Tibial artery (tissue), 4 donors: ENCODE measurements at places on chromosomes 2 and 18.

- no peak for DNase-seq
Observed at GRCh38 chr2:64114063-64114911, 29.9 kb downstream of the PELI1 start.

- DNase-seq = no peak
Observed at GRCh38 chr18:306608-307255, 38.9 kb upstream of the THOC1 start.

DNA sequence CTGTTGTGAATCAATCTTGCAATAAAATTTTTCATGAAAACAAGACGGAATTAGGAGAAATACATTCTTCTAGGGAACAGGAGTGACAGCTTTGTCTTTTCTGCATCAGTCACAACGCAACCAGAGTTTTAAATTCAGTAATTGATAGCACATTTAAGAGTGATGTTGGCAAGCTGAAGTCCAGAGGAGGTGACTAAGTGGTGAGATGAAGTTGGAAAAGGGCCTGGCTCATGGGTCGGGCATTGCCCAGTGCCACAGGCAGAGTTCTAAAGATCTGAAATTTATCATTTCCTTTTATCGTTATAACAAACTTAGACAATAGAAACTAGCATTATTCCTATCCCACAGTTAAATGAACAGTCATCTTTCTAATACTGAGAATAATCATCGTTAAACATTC lies 764.6 kb upstream of the ZEB2 start:
- DNase-seq = no peak

DNA sequence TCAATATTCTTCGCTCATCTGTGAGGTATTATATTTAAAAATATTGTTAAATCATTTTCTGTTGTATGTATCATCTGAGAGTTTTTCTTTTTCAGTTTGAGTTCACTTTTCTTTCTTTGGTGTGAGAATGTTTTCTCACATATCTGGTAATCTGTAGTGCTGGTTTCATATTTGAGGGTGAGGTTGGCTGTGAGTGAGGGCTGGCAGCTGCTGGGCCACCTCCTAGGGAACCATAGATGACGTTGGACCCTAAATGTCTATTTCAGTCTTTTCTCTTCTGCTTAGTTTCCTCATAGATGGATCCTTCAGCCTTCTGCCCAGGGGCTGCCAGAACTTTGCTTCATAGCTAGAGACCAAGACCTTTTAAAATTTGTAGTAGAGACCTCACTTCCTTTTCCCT lies 33.5 kb downstream of the MGAT5 start:
- no peak for DNase-seq

DNA sequence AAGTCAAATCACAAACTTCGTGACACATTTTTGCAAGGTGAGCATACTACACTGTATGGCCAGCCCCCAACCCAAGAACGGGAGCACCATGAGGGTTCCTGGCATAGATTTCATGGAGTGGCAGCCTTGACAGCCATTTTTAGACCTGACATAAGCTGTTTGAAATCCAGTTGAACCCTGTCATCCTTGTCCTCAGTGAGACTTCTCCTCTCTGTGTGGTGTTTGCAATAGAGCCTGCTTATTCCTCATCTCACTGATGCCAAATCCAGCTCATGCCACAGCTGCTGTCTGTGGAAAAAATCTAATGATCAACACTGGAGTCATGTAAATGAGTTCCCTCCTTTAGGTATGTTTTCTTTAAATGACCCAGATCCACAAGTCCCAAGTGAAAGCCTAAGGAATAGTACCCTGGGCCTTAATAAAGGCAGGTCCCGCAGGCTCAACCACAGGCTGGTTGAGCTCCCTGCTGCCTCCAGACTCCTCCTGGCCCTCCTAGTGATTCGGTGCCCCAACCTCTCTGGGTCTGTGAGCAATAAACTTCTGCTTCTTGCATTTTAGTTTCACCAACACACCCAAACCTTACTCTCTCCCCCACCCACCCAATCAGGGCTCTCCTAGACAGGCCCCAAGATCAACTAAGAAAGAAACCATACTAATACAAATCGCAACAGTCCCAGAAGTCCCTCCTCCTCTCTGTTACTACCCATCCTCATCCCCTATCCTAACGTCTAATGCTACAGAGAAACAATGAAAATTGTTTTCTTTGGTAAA lies 8.4 kb upstream of the CREG2 start:
- DNase-seq = no peak

DNA sequence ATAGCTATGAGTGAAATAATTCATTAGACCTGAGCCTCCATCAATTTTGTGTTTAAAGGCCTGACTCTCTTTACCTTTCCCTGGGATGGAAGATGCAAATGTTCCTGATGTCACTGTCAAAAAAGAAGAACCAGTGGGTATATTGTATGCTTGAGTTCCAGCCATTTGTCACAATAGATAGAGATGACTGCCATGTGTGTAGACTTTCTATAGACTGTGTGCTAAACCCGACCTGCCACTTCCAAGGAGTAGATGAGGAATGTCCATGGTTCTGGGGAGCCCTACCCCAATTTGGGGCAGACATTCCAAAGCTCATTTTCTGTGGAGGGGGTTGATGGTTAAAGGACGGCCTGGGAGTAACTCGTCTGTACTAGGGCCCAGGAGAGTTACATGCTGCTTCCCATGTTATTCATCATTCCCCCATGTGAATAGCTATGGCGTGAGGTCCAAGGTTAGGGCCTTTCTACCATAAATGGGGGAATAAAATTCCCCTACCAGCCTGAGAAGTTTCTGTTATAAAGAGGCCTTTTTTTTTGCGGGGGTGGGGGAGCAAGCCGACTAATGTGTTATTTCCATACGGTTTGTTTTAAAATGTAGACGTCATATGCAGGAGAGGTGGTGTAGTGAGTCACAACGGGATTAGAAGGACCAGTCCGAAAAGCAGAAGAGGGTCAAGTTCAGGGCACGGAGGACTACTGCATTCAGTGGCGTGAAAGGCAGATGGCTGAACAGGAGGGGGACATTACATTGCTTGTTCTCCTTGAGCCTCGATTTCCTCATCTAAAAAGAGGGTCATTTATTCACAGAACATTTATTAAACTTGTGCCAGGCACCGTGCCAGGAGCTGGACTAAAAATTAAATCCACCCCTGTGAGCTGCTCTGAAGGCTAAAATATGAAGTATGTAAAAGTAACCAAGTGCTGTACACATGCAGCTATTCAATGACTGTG lies 24.0 kb downstream of the IL1B start:
- DNase-seq = no peak

DNA sequence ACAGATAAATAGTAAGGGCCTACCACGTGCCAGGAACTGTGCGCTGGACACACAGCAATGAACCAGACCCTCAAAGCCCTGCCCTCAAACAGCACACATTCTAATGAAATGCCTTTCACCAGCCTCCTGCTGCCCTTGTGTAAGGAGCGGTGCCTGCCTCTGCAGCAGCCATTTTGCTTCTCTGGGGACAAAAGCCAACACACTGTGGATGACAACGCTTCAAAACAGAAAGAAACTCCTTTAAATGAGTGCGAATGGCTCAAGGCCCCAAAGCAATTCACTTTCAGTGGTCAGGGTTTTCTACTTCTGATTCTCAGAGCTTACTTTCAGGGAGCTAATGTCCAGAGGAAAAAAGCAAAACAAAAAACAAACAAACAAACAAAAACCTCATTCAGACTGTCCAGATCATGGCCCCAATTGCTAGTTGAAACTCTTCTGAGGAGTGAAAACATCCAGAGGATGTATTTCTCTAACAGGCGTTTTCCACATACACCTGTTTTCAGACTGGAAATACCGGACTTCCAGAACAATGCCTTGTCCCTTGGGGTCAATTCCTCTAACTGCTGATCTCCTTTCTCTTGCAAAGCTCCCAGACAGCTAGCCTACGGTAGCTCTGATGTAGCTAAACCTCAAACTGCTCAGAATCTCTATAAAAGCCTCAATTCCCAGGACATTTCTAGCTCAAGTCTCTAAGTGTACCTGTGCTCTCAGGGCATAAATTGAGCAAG lies 323.3 kb upstream of the ZNF521 start:
- no peak for DNase-seq

GRCh38 chr2:221997100-221997499 lies 301.7 kb downstream of the PAX3 start:
- no peak for DNase-seq

- no peak for DNase-seq
Observed at GRCh38 chr2:157414050-157414449, 29.8 kb downstream of the CYTIP start.

GRCh38 chr2:234980451-234981187 lies 28.8 kb downstream of the SH3BP4 start:
- no peak for DNase-seq

- no peak for DNase-seq
Observed at GRCh38 chr18:55839343-55839742, 251.4 kb upstream of the TCF4 start.

DNA sequence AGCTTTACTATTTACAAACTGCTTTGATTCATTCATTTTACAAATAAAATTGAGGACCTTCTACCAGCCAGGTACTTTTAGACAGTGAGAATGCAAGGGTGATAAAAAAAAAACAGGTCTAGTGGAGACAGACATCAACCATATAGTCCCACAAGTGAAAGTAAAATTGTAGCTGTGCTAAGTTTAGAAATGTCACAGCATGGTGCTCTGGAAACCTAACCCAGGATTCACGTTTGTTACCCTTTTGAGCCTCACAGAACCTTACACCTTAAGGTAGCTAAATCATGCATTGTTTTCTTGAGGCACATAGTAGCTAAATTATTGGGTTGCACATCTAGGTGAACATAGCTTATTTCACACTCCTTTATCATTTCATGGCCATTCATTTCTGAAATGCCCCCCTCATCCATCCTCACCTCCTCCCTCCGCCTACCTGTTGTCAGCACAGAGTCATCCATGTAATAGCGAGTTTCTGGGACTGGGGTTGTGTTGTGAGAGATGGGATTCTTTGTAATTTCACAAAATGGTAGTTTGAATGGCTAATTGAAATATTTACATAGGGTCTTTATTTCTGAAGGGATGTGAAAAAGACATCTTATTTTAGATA lies 7.1 kb downstream of the MTA3 start:
- DNase-seq = no peak

- no peak for DNase-seq
Observed at GRCh38 chr2:76280686-76281085, 570.0 kb upstream of the GCFC2 start.

DNA sequence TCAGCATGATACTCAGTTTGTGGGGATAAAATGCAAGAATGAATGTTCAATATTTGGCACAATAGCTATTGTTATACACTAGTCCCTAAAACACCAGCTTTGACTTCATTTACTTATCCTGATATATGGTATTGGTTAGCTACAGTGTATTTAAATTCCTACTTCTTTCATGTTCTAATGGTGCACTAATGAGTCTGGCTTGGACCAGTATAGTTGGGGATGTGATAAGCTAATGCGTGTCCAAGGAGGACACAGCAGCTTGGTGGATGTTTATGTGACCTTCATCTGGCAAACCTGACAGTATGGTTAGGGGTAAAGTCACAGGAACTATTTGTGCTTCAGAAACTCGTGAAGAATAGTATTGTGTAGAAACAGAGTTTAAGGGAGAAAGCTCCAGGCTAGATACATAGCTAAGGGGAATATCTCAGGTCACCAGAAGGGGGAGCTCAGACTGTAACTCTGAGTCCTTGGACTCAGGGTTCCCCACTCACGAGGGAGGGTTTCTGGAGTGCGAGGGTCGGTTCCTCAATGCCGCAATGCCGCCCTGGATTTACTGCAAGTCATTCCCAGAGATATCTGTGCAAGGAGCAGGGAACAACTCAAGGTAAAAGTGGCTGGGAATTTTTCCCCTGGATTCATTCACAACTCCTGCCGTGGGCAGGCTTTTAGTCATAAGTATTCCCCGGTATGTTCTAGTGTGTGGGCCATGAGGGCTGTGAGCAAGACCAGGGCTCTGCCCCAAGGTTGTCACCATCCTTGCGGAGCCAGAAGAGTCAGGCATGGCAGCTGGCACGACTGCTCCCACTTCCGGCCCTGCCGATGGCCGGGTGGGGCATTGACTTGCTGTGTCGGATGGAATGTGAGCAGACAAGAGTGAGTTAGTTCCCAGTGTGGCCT lies 14.5 kb downstream of the IL1R2 start:
- no peak for DNase-seq

DNA sequence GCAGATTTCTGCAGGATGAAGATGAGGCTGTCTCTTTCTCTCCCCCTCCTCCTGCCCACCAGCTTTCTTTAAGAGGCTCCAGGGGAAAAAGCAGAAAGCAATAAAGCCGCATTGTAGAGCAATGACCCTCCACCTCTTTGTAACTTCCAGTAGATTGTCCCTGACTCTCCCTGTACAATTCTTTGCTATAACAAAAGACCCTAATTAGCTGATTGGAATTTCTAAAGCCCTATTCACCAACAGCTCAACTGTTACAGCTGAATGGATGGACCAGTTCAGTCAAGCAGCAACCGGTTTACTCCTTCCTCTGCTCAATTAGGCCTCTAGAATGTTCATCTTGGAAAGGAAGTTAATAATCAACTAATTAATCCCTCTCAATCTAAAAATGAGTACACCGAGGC lies 301.0 kb downstream of the STK39 start:
- no peak for DNase-seq

- no peak for DNase-seq
Observed at GRCh38 chr18:60506682-60507081, 134.1 kb upstream of the MC4R start.

- DNase-seq = no peak
Observed at GRCh38 chr2:33620-34019, 12.7 kb downstream of the FAM110C start.

GRCh38 chr2:79275197-79275596 lies 115.6 kb upstream of the REG3A start:
- DNase-seq = no peak

DNA sequence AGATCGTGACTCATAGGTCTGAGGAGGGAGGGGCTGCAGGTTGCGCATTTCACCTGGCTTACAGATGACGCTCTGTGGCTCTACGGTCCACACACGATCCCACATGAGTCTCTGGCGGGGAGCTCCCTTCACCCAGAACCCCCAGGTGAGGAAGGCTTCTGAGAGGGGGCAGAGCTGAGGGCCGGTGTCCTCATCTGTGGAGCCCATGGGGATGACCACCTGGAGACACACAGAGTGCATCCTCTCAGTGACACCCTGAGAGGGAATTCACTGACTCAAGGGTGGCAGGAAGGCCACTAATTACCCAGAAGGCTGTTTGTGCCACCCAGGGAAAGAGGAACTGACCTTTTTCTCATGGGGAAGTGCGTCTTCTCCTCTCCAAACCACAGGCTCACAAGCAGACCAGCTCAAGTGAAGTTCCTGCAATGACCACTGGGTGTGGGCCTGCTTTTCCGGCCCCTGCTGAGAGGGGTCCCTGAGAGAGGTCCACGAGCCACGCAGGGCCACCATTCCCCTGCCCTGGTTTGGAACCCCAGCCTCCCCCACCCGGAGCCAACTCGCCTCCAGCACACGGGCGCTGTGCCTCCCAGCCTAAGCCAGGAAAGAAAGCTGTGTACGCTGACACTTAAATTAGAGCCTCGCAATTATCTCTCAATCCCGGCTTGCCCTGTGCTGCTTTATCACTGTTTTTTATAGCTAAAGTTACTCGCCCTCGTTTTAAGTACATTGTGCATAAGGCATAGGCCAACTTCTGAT lies 114.1 kb downstream of the BCL11A start:
- no peak for DNase-seq

- no peak for DNase-seq
Observed at GRCh38 chr2:43319541-43319940, 93.1 kb upstream of the ZFP36L2 start.
